Right hindlimb (tissue), 1 donor: ENCODE measurements at places on chromosomes 16 and 17.

DNA sequence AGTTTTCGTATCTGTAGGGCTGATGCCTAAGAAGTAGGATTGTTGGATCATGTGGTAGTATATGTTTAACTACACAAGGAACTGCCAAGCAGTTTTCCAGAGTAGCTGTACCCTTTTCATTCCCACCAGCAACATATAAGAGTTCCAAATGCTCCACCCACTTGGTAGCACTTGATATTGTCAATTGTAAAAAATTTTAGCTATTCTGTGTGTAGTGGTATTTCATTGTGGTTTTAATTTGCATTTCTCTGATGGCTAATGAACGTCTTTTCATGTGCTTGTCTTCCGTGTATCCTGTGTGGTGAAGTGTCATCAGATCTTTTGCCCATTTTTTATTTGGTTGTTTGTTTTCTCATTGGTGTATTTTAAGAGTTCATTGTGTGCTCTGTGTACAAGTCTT lies 69.7 kb downstream of the TANC2 start:
- DNase-seq = no peak

- no peak for DNase-seq
These were observed 32.2 kb downstream of the MARCHF10 start for GRCh38 chr17:62775876-62776275.

DNA sequence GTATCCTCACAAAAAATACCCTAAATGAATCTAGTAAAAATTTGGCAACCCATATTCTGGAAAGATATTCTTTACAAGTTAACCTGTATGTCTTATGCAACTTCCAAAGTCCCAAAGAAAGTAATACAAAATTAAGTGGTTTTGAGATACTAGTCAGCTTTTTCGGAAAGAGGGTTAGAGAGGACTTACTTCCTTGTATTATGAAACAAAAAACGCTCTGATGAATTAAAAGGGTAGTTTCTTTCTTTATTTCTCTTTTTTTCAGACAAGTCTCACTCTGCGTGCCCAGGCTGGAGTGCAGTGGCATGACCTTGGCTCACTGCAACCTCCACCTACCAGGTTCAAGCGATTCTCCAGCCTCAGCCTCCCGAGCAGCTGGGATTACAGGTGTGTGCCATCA lies 51.6 kb downstream of the KANSL1 start:
- DNase-seq = no peak

GRCh38 chr17:44599298-44600175 lies 42.3 kb downstream of the FZD2 start:
- DNase-seq = peak; percentile 56

DNA sequence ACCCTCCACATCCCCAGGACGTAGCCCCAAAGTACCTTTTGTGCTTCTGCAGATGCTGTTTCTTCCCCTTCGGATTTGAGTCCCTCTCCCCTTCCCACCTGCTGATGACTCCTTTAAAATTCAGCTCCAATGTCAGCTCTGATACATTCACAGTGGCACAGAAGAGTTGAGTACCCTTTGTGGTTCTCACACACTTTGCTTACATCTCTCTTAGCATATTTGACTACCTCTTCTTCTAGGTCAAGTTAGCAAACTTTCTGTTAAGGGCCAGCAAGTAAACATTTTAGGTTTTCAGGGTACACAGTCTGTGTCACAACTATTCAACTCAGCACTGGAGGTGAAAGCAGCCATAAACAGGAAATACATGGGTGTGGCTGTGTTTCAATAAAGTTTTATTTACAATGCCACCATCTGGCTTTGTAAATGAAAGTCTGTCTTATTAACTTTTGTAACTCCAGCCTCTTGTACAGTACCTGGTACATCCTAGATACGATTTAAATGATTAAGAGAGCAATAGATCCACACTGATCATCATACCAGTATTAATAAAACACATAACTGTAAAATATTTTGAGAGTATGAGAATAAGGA lies 161.7 kb downstream of the SOX9 start:
- DNase-seq = no peak

DNA sequence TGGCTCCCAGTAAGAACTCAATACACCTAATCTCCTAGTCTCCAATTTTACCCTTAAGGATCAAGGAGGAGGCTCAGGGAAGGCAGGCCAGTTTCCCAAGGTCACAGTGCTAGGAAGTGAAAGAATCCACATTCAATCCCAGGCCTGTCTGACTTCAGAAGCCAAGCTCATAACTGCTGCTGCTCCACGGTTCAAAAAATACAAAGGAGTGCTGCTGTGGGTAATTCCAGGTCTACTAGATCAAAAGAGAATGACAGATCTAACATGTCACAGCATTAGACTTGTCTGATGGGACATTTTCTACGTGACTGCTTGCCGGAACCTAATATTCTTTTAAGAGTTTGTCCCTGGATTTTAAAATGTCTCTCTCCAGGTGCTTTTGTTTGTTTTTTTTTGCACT lies 48.8 kb upstream of the IRX6 start:
- DNase-seq = no peak

- DNase-seq = no peak
These were observed 73.7 kb downstream of the CNGB1 start for GRCh38 chr16:57897053-57897784.

- peak; percentile 48 for DNase-seq
These were observed 29.8 kb downstream of the CNGB1 start for GRCh38 chr16:57941016-57941664.

GRCh38 chr17:41682631-41683030 lies 6.1 kb upstream of the EIF1 start:
- no peak for DNase-seq

GRCh38 chr17:40355123-40355803 lies 9.3 kb downstream of the GJD3 start:
- DNase-seq = peak; percentile 84

DNA sequence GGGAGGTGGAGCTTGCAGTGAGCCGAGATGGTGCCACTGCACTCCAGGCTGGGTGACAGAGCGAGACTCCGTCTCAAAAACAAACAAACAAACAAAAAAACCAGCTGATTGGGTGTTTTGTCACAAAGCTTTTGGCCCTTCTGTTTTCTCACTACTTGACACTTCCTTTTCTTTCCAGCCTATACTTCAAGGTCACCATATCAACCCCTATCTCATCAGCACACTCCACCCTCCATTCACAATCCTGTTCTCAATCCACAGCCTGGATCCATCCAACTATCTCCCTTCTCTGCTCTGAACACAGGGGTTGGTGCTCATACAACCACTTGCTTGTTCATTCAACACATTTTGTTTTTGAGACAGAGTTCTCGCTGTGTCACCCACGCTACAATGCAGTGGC lies 6.6 kb upstream of the MED11 start:
- no peak for DNase-seq

DNA sequence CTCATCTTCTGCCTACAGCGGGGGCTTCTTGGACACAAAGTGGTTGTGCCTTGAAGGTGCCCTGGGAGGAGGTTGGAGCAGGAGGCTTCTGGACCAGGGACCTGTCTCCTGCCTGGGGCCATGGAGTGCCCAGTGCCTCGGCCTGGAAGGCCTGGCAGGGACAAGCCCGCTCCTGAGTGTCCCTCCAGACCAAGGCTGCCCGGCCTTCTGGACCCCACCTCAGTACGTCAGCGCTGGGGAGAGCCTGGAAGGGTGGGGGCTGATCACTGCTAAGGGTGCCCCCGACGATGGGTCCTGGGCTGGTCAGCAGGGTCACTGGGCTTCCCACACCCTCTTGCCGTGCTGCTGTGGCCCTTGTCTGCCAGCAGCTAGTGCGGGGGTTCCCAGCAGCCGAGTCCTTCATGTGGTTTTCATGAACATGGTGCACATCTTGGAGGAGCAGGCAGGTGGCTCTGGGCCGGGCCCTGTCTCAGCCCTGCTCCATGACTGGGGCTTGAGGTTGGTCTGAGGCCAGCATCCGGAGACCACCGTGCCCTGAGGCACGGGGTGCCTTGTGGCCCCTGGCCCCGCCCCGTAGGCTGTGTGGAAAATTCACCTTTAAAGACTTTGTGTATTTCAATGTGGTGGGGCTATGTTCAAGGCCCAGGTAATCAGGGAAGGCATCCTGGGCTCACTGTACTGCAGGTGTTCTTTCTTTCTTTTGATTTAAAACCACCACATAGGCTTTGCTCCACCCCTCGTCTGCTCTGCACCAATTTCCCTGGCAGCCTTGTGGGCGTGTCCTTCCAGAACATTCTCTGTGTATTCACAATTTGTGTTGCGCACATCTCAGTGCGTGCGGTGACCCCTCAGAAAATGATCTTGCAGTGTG lies 22.4 kb downstream of the MGRN1 start:
- DNase-seq = no peak

GRCh38 chr16:15983898-15984297 lies 34.5 kb downstream of the ABCC1 start:
- DNase-seq = no peak

DNA sequence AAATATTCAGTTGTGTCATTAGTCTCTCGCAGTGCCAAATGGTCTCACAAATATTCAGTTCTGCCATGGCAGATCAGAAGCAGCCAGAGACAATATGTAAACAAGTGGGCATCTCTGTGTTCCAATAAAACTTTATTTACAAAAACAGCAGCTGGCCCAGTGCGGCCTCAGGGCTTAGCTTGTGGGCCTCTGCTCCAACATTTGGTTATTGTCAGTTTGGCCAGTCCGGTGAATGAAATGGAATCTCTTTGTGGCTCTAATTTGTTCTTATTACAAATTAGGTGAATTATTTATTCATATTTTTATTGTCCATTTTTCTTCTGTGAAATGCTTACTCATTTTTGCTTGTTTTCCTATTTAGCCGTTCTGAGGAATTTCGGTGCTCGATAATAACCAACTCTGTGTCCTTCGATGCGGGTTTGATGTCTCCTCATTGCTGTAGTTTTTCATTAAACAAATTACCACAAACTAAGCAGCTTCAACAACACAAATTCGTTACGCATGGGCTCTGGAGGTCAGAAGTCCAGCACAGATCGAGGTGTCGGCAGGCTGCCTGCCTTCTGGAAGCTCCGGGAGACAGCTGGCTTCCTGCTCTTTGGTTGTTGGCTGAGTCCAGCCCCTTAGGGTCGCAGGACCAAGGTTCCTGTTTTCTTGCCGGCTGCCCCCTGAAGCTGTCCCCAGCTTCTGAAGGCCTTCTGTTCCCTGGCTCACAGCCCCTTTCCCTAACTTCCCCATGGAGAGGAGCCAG lies 4.1 kb upstream of the SLC38A10 start:
- no peak for DNase-seq

DNA sequence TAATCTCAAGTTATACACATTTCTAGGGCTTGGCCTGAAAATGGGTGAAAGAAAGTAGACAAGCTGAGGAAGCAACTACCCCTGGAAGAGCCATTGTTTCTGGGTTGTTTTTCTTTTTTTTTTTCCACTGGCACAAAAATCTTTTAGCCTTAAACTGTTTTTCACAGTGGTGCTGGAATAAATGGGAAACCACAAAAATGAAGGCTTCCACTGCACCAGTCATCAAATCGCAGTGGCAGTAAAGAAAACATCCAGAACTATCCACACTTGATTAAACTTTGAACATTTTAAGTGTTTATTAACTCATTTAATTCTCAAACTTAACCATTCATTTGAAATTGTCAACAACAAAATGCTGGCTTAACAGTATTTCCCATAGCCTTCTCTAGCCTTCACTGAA lies 14.3 kb downstream of the CMTM4 start:
- DNase-seq = no peak

DNA sequence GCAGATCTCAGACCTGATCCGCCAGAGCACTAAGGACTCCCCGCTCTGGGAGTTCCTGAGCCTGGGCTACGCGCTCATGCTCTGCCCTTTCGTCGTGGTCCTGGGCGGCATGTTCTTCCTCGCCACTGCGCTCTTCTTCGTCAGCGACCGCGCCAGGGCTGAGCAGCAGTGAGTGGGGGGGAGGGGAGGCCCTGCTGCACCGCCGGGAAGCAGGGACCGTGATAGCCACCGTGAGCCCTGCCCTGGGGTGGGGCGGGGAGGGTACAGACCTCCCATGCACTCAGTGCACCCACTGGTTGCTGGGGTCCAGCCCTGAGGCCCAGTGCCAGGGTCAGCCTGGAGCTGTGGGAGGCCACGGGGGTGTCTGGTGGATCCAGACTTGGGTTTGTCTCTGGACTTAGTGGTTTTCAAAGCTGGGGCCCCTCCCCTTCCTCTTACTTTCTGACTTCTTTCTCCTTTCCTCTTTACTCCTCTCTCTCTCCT lies 18.9 kb downstream of the MYBBP1A start:
- peak; percentile 62 for DNase-seq

- DNase-seq = no peak
These were observed 24.6 kb upstream of the SHISA9 start for GRCh38 chr16:12876778-12877177.

GRCh38 chr16:83402967-83403366 lies 404.8 kb upstream of the HSBP1 start:
- no peak for DNase-seq

- DNase-seq = no peak
These were observed 7.5 kb downstream of the ZSCAN10 start for GRCh38 chr16:3091551-3091950.

GRCh38 chr16:89489040-89489897 lies 1.1 kb downstream of the ANKRD11 start:
- peak; percentile 90 for DNase-seq

DNA sequence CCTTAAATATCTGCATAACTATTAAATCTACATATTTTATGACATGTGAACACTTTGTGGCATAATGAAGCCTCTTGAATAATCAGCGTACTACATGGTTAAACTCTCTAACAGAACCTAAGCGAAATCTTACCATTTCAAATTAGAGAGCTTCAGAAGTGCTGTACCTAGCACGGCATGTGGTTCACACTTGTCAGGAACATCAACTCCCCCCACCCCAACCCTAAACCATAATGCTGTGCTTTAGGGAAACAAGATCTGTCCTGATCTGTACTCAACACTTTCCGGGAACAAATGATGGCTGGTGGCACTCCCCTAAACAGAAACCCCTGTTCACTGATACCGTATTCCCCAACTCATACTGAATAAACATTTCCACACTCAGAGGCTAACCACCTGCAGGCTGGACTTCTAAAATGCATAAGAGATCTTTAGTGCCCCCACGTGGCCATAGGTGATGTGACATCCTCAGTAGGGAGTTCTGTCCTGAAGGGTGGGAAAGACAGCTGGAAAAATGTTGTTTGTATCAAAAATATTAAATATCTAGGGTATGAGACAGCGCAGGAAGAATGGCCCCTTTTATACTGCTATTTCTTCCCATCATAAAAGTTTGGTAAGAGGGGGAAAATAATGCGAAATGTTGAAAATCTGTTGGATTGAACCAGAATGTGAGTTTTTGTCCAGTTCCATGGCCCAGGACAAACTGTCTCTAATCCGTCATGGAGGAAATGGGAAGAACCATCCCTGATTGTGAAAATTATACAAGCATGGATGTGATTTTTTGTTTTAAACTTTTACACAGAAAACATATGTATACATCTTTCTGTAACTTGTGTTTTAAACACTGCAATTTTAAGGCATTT lies 88.6 kb downstream of the USP31 start:
- DNase-seq = peak; percentile 66

- no peak for DNase-seq
These were observed 50.4 kb downstream of the TIMM22 start for GRCh38 chr17:1047177-1047878.

DNA sequence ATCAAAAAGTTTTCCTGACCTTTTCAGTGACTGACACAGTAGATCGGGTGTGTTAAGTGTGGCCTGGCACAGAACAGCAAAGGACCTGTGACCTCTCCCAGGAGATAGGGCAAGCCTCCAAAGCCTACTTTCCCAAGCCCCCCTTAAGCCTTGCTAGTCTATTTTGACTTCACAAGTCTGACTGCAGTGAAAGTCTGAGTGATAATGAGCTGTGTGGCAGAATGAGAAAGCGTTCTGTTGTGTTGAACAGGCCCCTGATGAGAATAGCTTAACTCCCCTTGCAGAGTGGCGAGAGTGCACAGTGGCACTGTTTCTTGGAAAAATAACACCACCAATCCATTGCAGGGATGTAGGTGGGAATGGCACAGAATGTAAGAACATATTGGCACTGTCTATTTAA lies 32.8 kb downstream of the MMD start:
- DNase-seq = no peak

- no peak for DNase-seq
These were observed 280.8 kb upstream of the TBX2 start for GRCh38 chr17:61118871-61119270.
